ENCODE measurements at places on chromosomes 11 and 22. TPM values are rescaled to one million over a fixed set of nuclear protein-coding genes. Genes with fewer than 3 reads are reported as not detected.

- peaks cover 18% of the 10 kb centered on the region for H3K4me1 ChIP-seq
- H3K4me3 ChIP-seq = no peak overlapping the region
These were observed 634.1 kb upstream of the CADM1 start for GRCh38 chr11:116138280-116138679.

- no peak for DNase-seq
- H3K4me1 ChIP-seq = no peaks in the 10 kb centered on the region
- no peak overlapping the region for H3K4me3 ChIP-seq
- H3K27me3 ChIP-seq = no peaks in the 10 kb centered on the region
- no peak overlapping the region for H3K27ac ChIP-seq
These were observed 79.1 kb upstream of the SCUBE2 start for GRCh38 chr11:9170450-9170849.

- no peaks in the 10 kb centered on the region for H3K4me1 ChIP-seq
- no peaks in the 10 kb centered on the region for H3K27me3 ChIP-seq
- no peak overlapping the region for H3K4me3 ChIP-seq
- no peak overlapping the region for H3K27ac ChIP-seq
- DNase-seq = no peak
- H3K36me3 ChIP-seq = no peaks in the 10 kb centered on the region
These were observed 65.8 kb downstream of the DCDC1 start for GRCh38 chr11:31303644-31304180.

GRCh38 chr11:17602105-17603001 lies 55.3 kb downstream of the OTOG start:
- H3K4me1 ChIP-seq = no peaks in the 10 kb centered on the region
- no peak for DNase-seq
- H3K27ac ChIP-seq = no peak overlapping the region
- H3K4me3 ChIP-seq = no peak overlapping the region

DNA sequence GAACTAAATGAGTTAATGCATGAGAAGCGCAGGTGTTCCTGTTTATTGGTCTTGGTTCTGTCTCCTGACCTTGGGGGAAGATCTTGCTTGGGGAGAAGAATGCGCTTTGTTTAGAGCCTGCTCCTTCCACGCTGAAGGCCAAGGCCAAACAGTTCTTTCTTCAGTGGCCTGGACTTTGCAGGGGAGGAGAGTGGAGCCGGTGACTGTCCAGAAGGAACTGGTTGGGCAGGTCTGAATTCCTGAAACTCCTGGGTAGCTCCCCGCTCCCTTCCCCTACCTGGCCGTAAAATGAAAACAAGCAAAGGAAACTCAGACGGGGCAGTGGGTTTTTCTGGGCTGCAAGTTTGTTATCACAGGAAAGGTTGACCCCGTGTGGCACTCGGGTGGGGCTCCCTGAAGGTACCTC lies 3.6 kb downstream of the ARHGAP8 start:
- peak overlapping the region; percentile 44 for H3K4me3 ChIP-seq
- H3K4me1 ChIP-seq = peaks cover 27% of the 10 kb centered on the region
- H3K27ac ChIP-seq = peak overlapping the region; percentile 87
- no peaks in the 10 kb centered on the region for H3K27me3 ChIP-seq

MARK2 gene
- total RNA-seq = 42.6 TPM

CD3D gene
- total RNA-seq = not detected

All from GM23338 (cell line).